Activated T-helper 2 cell treated with anti-CD3 and anti-CD28 coated beads, Interferon-gamma antibody, Interleukin-2, Interleukin-4, amounts not matched to agents 10 μg/mL and 5 μg/mL and 100 μg/mL, durations not matched to agents 14 hours and 24 hours and 36 hours (primary cell): ENCODE measurements at places on chromosomes 5 and 9. TPM values are rescaled to one million over a fixed set of nuclear protein-coding genes. Genes with fewer than 3 reads are reported as not detected.

FST gene
- not detected in 2 replicates for total RNA-seq

REXO4 gene
- total RNA-seq: 31.7 and 32.8 TPM in 2 replicates

NR2F1 gene
- total RNA-seq: not detected in 2 replicates

SPINK13 gene
- not detected in 2 replicates for total RNA-seq

DNA sequence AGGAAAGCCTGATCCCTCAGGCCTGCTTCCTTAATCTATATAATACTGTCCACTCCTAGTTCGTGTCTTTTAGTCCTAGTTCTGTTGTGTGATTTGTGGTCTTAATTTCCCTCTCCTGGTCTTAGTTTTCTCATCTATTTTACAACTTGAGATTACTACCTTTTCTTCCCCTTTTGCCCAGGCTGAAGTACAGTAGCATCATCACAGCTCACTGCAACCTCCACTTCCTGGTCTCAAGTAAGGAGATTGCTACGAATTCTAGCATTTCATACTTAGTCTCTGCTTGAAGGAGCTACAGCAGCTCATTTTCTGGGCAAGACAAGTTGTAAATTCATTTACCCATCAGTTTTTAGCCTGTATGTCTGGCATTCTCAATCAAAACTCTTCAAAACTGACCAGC lies 5.5 kb downstream of the TRIM32 start:
- peaks cover 48% of the 10 kb centered on the region for H3K4me1 ChIP-seq
- no peak overlapping the region for H3K4me3 ChIP-seq
- H3K27me3 ChIP-seq: no peaks in the 10 kb centered on the region
- no peak for DNase-seq

OBP2B gene
- not detected in 2 replicates for total RNA-seq

GRCh38 chr9:37297592-37297991 lies 124.9 kb upstream of the GRHPR start:
- no peak for DNase-seq
- no peak overlapping the region for H3K4me3 ChIP-seq
- H3K4me1 ChIP-seq: peaks cover 65% of the 10 kb centered on the region
- no peak overlapping the region for H3K27ac ChIP-seq
- H3K36me3 ChIP-seq: peaks cover 17% of the 10 kb centered on the region
- no peaks in the 10 kb centered on the region for H3K27me3 ChIP-seq

STKLD1 gene
- 0.87 and 1.0 TPM in 2 replicates for total RNA-seq

GRCh38 chr9:132141948-132142594 lies 19.8 kb upstream of the NTNG2 start:
- no peaks in the 10 kb centered on the region for H3K36me3 ChIP-seq
- no peak for DNase-seq
- no peak overlapping the region for H3K4me3 ChIP-seq

MOB3B gene
- 0.94 and 1.3 TPM in 2 replicates for total RNA-seq

DNA sequence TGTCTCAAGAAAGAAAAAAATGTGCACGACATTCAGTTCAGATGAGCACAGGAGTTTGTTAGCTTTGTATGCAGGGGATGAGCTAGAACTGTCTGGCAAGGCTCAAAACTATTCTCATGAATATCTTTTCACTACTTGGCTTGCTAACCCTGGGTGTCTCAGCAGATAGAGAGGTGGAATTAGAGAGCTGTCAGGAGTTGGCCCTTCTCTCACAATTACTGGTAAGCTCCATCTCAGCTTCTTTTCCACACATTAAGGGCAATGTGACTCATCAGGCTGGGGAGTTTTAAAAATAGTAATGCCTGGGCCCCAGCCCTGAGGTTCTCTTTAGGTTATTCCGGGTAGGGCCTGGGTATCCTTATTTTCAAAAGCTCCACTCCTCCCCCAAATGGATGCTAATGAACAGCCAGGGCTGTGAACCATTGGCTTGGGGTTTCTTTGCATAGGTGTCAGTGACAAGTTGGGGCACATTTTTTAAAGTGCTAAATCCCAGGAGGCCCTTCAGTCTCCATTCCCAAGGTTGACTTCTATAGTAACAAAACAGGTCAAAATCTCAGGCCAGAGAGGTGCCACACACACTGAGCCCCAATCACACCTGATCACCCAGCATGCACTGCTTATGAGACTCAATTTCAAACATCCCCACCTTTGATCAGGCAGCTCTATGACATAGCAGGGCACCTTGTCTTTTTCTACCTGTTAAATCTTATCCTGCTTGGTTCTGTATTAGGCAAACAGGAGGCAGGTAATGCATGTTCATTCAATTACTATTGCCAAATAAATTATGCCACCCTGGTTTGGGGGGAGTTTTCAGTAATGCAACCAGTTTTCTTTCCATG lies 239.7 kb upstream of the DAP start:
- no peak overlapping the region for H3K27ac ChIP-seq
- H3K4me1 ChIP-seq: no peaks in the 10 kb centered on the region
- no peaks in the 10 kb centered on the region for H3K27me3 ChIP-seq
- DNase-seq: no peak
- no peaks in the 10 kb centered on the region for H3K36me3 ChIP-seq
- no peak overlapping the region for H3K4me3 ChIP-seq

GRCh38 chr5:112025757-112026156 lies 268.8 kb upstream of the NREP start:
- no peaks in the 10 kb centered on the region for H3K27me3 ChIP-seq
- H3K4me1 ChIP-seq: no peaks in the 10 kb centered on the region
- no peak for DNase-seq

DNA sequence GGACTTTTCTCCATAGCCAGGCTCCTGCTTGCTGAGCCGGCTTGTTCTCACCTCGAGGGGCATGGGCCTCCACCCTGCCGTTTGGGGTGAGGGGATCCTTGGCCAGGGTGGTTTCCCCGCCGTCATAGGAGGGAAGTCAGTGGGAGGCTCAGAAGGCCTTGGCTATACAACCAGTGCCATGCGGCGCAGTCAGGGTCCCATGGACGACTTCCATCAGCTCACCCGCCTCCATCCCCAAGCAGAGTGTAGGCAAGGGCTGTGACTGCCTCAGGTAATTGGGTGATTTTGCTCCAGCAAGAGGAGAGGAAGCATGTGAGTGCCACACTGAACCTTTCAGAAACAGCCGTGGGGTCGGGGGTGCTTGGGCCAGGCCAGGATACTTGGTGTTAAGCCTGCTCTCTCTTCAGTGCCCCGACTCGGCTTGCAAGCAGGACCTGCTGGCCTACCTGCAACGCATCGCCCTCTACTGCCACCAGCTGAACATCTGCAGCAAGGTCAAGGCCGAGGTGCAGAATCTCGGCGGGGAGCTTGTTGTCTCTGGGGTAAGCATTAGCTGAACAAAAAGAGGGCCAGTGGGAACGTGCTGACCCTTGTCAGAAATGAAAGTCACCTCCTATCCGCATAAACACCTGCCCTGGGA lies 57.2 kb upstream of the LRRTM2 start:
- no peaks in the 10 kb centered on the region for H3K4me1 ChIP-seq
- H3K27ac ChIP-seq: no peak overlapping the region
- DNase-seq: no peak
- H3K4me3 ChIP-seq: no peak overlapping the region
- H3K36me3 ChIP-seq: peaks cover 44% of the 10 kb centered on the region

ERAP2 gene
- 46.8 and 49.3 TPM in 2 replicates for total RNA-seq

DNA sequence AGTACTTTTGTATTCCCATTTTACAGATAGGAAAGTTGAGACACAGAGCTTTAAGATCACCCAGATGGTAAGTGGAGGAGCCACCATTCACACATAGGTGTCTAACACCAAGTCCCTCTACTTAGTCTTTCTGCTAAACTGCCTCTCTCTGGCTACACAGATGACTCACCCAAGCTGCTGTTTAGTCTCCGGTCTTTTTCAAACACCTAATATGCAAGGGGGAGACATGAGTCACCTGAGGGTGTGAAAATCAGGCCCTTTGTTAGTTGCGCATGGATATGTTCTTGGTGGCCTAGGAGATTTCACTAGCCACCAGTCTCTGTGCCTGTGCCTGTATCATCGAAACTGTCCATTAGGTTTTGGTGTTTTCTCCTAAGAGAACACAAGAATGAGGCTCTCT lies 117.8 kb downstream of the MAST4 start:
- DNase-seq: no peak
- H3K27ac ChIP-seq: no peak overlapping the region
- no peak overlapping the region for H3K4me3 ChIP-seq

GRCh38 chr5:139653616-139654015 lies 5.5 kb downstream of the CXXC5 start:
- H3K4me3 ChIP-seq: no peak overlapping the region
- H3K27me3 ChIP-seq: peaks cover 33% of the 10 kb centered on the region
- no peak for DNase-seq
- no peak overlapping the region for H3K27ac ChIP-seq
- H3K36me3 ChIP-seq: no peaks in the 10 kb centered on the region
- H3K4me1 ChIP-seq: peaks cover 25% of the 10 kb centered on the region

- no peak for DNase-seq
- H3K36me3 ChIP-seq: no peaks in the 10 kb centered on the region
- H3K27me3 ChIP-seq: no peaks in the 10 kb centered on the region
Measured at GRCh38 chr5:9239626-9240025, 306.2 kb downstream of the SEMA5A start.

IL13 gene
- total RNA-seq: 777 and 830 TPM in 2 replicates

SPATA31D4 gene
- not detected in 2 replicates for total RNA-seq

DNA sequence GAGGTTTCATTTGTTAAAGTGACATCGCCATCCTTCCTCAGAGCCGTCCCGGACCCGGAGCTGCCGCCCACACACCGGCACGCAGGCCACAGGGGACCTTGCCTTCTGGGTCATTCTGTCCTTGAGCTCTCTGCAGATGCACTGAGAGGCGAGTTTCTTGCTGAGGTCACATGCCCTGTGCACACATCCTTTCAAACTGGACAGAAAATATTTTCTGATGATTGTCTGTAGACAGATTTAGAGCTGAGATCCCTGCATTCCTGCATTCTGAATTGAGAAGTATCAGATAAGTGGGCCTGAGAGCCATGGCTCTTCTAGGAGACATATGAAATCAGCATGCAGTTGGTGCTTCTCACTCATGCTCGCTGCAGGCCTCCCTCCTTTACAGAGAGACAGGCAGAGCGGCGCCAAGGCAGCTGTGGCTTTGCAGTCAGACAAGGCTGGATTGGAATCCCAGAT lies 25.4 kb downstream of the BOD1 start:
- H3K27me3 ChIP-seq: no peaks in the 10 kb centered on the region
- no peak for DNase-seq
- no peaks in the 10 kb centered on the region for H3K4me1 ChIP-seq
- no peak overlapping the region for H3K4me3 ChIP-seq

DNA sequence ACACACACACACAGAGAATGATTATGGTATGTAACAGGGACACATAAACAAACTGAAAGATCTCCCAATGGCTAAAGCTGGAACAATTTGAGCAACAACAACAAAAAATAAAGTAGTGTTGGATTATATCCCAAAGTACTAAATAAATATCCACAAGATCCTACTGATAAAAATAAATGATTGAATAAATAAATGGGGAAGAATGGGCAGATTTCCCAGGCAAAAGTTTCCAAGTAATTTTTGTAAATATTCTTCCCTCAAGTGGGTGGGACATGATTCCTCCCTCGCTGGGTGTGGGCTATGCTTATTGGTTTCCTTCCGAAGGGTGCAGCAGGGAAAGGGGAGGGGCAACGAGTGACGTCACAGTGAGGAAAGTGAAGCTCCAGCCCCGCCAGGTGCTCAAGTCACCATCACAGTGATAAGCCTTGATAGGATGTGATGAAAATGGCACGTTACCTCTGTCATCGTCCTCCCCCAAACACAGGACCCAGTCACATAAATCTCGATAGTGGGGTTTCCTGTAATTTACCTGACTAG lies 295.3 kb downstream of the DRD1 start:
- no peak overlapping the region for H3K4me3 ChIP-seq
- DNase-seq: no peak
- H3K27ac ChIP-seq: no peak overlapping the region
- H3K36me3 ChIP-seq: no peaks in the 10 kb centered on the region
- no peaks in the 10 kb centered on the region for H3K27me3 ChIP-seq
- no peaks in the 10 kb centered on the region for H3K4me1 ChIP-seq

DNA sequence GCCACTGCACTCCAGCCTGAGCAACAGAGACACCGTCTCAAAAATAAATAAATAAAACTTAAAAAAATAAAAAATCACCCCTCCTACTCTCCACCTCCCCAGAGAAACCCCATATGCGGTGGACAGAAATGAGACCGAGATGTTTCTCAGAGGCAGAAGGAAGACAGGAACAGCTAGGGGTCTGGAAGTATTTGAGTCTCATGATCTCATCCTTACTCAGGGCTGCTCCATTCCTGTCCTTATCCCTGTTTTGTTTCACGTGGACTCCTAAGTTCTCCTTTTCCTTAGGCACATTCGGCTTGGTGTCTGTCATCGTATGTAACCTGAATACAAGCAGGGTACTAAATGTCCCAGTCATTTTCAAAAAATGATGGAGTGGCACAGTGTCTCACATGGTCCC lies 76.1 kb downstream of the C9orf50 start:
- no peak overlapping the region for H3K4me3 ChIP-seq
- no peak overlapping the region for H3K27ac ChIP-seq
- H3K4me1 ChIP-seq: peaks cover 2% of the 10 kb centered on the region
- H3K36me3 ChIP-seq: no peaks in the 10 kb centered on the region
- H3K27me3 ChIP-seq: peaks cover 34% of the 10 kb centered on the region

DNA sequence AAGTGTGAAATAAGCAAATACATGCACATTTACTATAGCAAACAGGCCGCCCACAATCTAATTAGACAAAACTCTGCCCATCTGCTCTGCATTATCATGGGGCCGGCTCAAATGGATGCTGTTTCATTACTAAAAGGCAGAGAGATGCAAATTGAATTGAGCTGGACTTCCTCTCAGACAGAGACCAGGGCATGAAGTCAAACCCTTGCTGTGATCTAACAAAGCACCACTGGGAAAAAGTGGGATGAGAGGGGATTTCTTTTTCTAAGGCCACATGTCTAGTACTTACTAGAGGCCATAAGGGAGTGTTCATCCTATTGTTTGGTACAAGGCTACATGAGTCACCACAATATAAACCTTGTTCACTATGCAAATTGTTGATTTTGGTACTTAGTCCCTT lies 614.7 kb downstream of the ISL1 start:
- H3K36me3 ChIP-seq: no peaks in the 10 kb centered on the region
- H3K27ac ChIP-seq: no peak overlapping the region
- no peaks in the 10 kb centered on the region for H3K4me1 ChIP-seq
- DNase-seq: no peak
- no peaks in the 10 kb centered on the region for H3K27me3 ChIP-seq

MXD3 gene
- total RNA-seq: 12.8 and 13.9 TPM in 2 replicates

DNA sequence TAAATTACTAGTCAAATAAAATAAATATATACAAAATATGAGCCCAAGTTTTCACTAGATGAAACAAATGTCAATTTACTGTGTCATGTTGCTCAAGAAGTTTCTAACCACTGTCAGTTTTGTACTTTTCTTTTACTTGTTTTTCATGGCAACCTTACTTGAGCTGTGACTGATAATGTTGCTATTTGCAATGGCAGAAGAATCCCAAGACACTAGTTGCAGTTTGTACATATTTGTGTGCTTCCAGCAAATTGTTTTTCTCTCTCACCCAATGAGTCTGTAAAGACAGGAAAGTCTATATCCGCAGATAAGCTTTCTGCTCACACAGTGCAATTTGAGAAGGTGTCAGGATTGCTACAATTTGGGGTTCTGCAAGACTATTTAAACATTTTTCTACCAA lies 338.6 kb upstream of the PCSK5 start:
- H3K4me1 ChIP-seq: no peaks in the 10 kb centered on the region
- DNase-seq: no peak
- no peak overlapping the region for H3K4me3 ChIP-seq
- H3K27ac ChIP-seq: no peak overlapping the region
- no peaks in the 10 kb centered on the region for H3K27me3 ChIP-seq
